ENCODE measurements at places on chromosomes 2 and 18.
A peak's percentile ranks its signal among the peaks of the same experiment; 100 is the strongest.

DNA sequence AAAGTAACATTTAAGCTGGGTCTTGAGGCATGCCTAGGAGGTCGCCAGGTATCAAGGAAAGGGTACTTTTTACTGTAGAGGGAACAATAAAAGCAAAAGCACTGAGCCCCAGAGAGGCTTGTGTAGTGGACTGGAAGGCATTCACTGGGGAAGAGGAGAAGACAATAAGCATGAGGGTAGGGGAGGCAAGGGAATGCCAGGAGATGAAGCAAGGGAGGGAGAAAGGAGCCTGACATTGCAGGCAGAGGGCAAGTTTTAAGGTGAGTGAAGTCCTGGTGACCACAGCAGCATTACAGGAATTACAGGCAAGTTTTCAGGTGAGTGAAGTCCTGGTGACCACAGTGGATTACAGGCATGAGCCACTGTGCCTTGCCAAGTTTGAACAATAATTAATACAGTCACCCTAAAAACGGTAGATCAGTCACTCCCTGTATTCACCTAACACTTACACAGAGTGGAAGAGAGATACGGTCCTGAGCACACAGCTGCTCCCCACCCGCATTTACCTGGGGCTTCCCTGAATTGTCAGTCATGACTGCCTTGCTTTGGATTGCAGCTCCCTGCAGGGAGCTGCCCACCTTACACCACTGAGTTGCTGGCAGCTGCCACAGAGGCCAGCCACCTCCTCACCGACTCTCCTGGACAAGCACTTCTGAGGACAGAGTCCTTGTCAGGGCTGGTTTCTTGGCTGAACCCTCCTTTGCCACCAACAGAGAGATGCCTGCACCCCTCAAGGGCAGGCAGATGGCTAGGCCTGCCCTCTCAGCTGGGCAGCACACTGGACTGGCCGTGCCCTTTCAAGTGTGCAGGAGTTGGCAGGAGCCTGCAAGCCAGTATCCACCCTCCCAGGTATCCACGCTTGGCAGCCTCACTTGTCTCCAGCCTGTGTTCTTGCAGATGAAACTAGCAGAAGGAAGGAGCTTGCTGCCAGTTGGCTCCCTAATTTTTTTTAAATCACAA is 153.2 kb upstream of the MSH6 start:
- H3K27ac ChIP-seq, result no peak overlapping the region
- H3K36me3 ChIP-seq, result no peaks in the 10 kb centered on the region
- no peak overlapping the region for H3K4me3 ChIP-seq
- no peak for DNase-seq

GRCh38 chr2:151946899-151947812 is 118.9 kb upstream of the ARL5A start:
- no peak overlapping the region for H3K27ac ChIP-seq
- no peaks in the 10 kb centered on the region for H3K36me3 ChIP-seq
- H3K4me3 ChIP-seq, result no peak overlapping the region
- H3K4me1 ChIP-seq, result no peaks in the 10 kb centered on the region
- DNase-seq, result no peak

DNA sequence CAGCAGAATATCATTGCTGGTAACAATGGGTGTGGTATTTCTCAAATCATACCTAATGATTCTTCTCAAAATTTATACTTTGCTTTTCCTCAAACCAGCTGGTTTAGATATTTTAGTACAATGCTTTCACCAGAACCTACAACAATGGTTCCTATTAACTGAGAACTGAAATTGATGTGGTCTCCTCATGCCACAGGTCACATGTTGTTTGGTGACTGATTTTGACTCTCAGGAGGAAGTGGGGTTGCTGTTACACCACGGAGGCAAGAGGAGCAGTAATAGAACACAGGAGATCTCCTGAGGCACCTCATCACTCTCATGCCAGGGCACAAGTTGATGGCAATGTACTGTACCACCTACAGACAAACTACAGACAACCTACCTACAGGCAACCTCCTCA is 3.0 kb upstream of the CEP68 start:
- no peak overlapping the region for H3K27ac ChIP-seq
- H3K36me3 ChIP-seq, result no peaks in the 10 kb centered on the region
- peaks cover 44% of the 10 kb centered on the region for H3K4me1 ChIP-seq
- peak; percentile 53 for DNase-seq
- H3K4me3 ChIP-seq, result no peak overlapping the region
- no peaks in the 10 kb centered on the region for H3K27me3 ChIP-seq

- H3K27me3 ChIP-seq, result no peaks in the 10 kb centered on the region
- no peaks in the 10 kb centered on the region for H3K4me1 ChIP-seq
- no peak overlapping the region for H3K27ac ChIP-seq
- DNase-seq, result no peak
- H3K4me3 ChIP-seq, result no peak overlapping the region
Measured at GRCh38 chr2:174858745-174859144, 94.5 kb upstream of the CHRNA1 start.

- H3K4me1 ChIP-seq, result no peaks in the 10 kb centered on the region
- peak; percentile 11 for DNase-seq
- no peak overlapping the region for H3K27ac ChIP-seq
- H3K27me3 ChIP-seq, result no peaks in the 10 kb centered on the region
Measured at GRCh38 chr2:213065583-213066442, 85.6 kb downstream of the IKZF2 start.

DNA sequence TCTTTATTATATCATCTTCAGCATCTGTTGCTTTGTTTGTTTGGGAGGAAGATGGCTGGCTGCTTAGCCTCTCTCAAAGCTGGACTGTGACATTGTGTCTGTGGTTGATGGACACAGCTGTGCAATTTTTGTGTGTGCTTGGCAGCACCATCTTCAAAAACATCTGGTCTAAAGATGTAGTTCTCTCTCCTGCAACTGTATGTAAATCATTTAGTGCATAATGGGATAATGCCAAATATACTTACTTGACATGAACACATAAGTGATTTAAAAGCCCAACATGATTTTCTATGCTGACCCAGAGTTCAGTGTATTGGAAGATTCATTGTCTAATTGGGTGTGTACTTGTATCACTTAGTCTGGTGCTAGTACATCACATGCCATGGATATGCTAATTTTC is 112.2 kb downstream of the MAP4K4 start:
- no peak for DNase-seq
- peaks cover 27% of the 10 kb centered on the region for H3K4me1 ChIP-seq
- no peak overlapping the region for H3K4me3 ChIP-seq
- H3K27me3 ChIP-seq, result no peaks in the 10 kb centered on the region

DNA sequence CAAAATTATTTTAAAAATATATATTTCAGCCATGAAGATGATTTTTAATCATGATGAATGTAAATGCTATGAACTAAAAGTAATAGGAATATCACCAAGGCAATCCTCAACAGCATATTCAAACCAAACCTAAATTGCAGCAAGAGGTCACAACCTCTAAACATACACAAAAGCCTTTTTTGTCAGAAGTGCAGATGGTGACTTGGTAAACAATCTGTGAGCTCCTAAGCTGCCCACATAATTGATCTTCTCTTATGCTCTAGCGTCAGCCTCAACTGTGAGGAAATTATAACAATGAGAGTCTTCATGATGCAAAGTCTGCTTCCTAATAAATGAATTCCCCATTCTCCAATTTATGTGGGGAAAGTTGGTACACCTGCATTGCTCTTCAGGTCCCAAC is 113.2 kb downstream of the TSN start:
- no peaks in the 10 kb centered on the region for H3K27me3 ChIP-seq
- H3K36me3 ChIP-seq, result no peaks in the 10 kb centered on the region
- no peak for DNase-seq
- no peak overlapping the region for H3K27ac ChIP-seq
- no peak overlapping the region for H3K4me3 ChIP-seq

DNA sequence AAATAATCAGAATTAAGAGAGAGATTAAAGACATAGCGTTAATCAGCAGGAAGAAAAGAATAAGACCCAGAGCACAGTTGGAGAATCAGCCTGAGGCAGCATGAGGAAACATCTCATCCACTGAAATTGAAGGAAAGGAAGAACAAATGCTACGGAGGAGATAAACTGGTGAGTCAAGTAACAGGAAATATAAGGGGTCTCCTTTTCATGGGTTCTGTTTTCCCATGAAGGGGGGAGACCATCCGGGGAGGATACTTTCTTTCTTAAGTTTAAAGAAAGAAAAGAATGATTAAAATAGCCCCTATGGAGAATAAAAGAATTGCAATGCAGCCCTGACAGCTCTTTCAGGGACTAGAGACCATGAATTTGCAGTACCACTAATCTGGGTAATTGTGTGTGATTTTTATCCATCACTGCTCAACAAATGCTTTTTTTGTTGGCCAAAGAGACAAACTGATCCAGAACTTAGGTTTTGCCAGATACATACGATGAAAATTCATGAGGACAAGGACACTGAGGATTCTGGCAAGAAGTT is 17.7 kb downstream of the ROCK2 start:
- H3K36me3 ChIP-seq, result no peaks in the 10 kb centered on the region
- no peak for DNase-seq
- H3K4me1 ChIP-seq, result peaks cover 15% of the 10 kb centered on the region
- H3K27me3 ChIP-seq, result no peaks in the 10 kb centered on the region
- no peak overlapping the region for H3K27ac ChIP-seq
- no peak overlapping the region for H3K4me3 ChIP-seq

- H3K27me3 ChIP-seq, result no peaks in the 10 kb centered on the region
- no peaks in the 10 kb centered on the region for H3K36me3 ChIP-seq
- DNase-seq, result no peak
- no peak overlapping the region for H3K27ac ChIP-seq
Measured at GRCh38 chr2:240291337-240292034, 144.0 kb upstream of the GPC1 start.

DNA sequence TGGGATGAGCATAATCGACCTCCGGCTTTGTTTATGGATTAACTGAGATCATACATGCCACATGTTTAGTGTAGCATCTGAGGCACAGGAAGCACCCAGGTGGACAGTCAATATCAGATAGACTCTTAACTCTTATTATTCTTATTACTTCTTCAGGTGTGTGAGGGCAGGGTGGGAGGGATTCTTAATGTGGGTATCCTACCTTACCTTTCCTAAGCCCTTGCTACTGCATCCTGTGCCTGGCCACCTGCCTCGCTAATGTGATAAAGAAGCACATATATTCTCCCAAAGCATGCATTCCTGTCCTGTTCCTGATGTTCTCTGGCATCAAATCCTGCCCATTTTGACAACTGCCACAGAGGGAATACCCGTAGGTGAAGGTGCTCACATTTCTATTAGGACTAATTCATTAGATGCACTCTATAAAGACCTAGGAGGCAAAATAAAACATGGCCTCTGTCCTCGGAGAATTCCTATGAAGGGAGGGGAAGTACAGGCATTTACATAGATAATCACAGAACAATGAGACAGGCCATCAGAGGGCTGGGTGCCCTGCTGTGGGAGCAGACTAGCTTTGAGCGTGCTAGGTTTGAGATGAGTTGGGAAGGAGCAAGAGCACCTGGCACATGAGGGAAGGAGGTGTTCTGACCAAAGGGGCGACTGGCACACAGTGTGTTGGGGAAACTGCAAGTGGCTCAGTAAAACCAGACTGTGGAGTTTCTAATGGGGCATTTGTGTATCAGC is 19.5 kb upstream of the CELF4 start:
- H3K36me3 ChIP-seq, result no peaks in the 10 kb centered on the region
- H3K4me1 ChIP-seq, result no peaks in the 10 kb centered on the region
- H3K27ac ChIP-seq, result no peak overlapping the region
- no peak for DNase-seq
- no peak overlapping the region for H3K4me3 ChIP-seq
- H3K27me3 ChIP-seq, result no peaks in the 10 kb centered on the region

- H3K36me3 ChIP-seq, result no peaks in the 10 kb centered on the region
- H3K4me3 ChIP-seq, result no peak overlapping the region
- no peaks in the 10 kb centered on the region for H3K27me3 ChIP-seq
- no peak for DNase-seq
Measured at GRCh38 chr2:128714285-128714684, 395.6 kb upstream of the HS6ST1 start.

DNA sequence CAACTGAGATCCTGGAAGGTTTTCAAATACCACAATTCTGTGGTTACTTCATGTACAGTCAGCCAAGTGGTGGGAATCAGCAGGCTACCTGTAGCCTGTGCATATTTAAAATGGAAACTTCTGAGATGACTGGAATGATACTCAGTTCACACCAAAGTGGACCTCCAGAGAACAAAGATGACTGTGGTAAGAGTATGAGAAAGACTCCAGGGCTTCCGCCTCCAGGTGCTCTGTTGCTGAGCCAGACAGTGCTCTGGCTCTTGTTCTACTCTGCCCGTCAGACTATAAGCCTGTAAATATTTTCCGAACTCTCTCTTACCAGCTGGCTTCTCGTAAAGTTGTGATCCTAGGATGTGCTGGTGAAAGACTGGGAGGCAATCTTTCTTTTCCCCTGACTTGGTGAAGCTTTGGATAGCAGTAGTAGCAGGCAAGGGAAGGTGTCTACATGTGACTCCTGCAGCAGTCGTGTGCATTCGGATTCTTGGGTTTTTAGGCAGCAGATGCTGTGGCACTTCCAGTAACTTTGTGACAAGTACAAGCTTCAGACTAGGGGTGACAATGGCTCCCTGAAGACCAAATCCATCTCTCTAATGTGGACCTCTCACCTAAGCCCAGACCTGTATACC is 23.1 kb downstream of the ST3GAL5 start:
- no peak overlapping the region for H3K27ac ChIP-seq
- H3K27me3 ChIP-seq, result no peaks in the 10 kb centered on the region
- no peak overlapping the region for H3K4me3 ChIP-seq
- no peaks in the 10 kb centered on the region for H3K36me3 ChIP-seq

DNA sequence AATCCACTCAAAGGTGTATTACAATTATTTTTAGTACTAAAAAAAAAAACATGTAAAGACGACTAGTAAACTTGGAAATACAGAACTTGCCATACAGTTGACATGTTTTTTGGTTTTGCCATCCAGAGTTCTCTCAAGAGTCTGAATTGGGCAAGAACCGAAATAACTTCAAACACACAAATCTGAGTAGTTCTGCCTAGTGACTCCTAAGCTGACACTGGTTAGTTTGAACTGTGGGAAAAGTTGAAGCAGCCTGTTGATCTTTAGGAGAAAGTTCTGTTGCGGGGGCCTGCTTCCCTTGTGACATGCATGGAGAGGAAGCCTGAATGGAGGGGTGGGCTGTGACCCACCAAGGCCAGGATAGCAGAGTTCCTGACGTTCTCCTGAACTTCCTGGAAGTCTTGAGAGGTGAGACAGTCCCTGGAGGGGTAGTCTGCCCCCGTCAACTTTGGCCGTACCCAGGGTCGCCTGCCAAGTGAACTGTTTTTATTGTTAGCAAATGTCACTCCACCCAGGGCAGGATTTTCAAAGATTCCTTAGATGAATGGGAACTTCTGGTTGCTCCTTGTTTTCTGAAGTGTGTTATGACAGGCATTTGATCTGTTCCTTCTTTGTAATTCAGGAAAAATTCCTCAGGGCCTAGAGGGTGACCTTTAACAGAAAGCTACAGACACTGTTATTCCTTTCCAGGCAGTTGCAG is 85.6 kb upstream of the SPTBN1 start:
- no peak overlapping the region for H3K27ac ChIP-seq
- H3K36me3 ChIP-seq, result no peaks in the 10 kb centered on the region
- no peak overlapping the region for H3K4me3 ChIP-seq
- H3K27me3 ChIP-seq, result no peaks in the 10 kb centered on the region

DNA sequence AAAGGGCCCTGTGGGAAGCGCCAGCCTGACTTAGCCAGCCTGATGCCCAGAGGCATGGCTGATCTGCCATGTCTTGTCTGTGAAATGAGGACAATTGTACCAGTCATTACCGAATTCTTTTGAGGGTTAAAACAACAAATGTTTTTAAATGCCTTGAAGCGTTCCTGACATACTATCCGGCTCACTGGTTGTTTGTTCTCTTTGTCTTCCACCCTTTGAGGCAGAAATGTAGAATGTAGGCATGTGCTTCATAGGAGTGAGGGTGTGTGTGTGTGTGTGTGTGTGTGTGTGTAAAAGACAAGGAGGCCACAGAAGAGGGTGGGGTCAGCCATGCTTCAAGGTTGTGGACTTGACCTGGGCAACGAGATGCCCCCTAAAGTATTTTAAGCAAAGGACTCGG is 35.5 kb downstream of the TGFBRAP1 start:
- H3K4me3 ChIP-seq, result no peak overlapping the region
- H3K27me3 ChIP-seq, result no peaks in the 10 kb centered on the region
- no peak overlapping the region for H3K27ac ChIP-seq
- no peaks in the 10 kb centered on the region for H3K4me1 ChIP-seq
- H3K36me3 ChIP-seq, result peaks cover 39% of the 10 kb centered on the region
